CD4-positive, CD25-positive, alpha-beta regulatory T cell (primary cell): ENCODE measurements at places on chromosomes 4 and X. TPM values are rescaled to one million over a fixed set of nuclear protein-coding genes. Genes with fewer than 3 reads are reported as not detected.

- H3K36me3 ChIP-seq = no peaks in the 10 kb centered on the region
- H3K27ac ChIP-seq = no peak overlapping the region
- H3K4me1 ChIP-seq = no peaks in the 10 kb centered on the region
- no peak overlapping the region for H3K4me3 ChIP-seq
- H3K27me3 ChIP-seq = no peaks in the 10 kb centered on the region
Observed at GRCh38 chr4:8101213-8102075, 57.2 kb downstream of the ABLIM2 start.

- H3K4me3 ChIP-seq = no peak overlapping the region
- no peak overlapping the region for H3K27ac ChIP-seq
- H3K27me3 ChIP-seq = no peaks in the 10 kb centered on the region
- no peaks in the 10 kb centered on the region for H3K4me1 ChIP-seq
- no peaks in the 10 kb centered on the region for H3K36me3 ChIP-seq
- DNase-seq = no peak
Observed at GRCh38 chr4:19944251-19944650, 307.5 kb upstream of the SLIT2 start.

MAGEA2B gene
- total RNA-seq = not detected

C4orf36 gene
- total RNA-seq = not detected

- DNase-seq = peak; percentile 63
- H3K27ac ChIP-seq = peak overlapping the region; percentile 81
- no peaks in the 10 kb centered on the region for H3K36me3 ChIP-seq
Observed at GRCh38 chr4:87219632-87220093, 755 bp downstream of the KLHL8 start.

- peaks cover 30% of the 10 kb centered on the region for H3K27me3 ChIP-seq
- no peak for DNase-seq
- no peak overlapping the region for H3K4me3 ChIP-seq
- no peak overlapping the region for H3K27ac ChIP-seq
- no peaks in the 10 kb centered on the region for H3K36me3 ChIP-seq
Observed at GRCh38 chr4:153785910-153786721, 2.8 kb downstream of the SFRP2 start.

DNA sequence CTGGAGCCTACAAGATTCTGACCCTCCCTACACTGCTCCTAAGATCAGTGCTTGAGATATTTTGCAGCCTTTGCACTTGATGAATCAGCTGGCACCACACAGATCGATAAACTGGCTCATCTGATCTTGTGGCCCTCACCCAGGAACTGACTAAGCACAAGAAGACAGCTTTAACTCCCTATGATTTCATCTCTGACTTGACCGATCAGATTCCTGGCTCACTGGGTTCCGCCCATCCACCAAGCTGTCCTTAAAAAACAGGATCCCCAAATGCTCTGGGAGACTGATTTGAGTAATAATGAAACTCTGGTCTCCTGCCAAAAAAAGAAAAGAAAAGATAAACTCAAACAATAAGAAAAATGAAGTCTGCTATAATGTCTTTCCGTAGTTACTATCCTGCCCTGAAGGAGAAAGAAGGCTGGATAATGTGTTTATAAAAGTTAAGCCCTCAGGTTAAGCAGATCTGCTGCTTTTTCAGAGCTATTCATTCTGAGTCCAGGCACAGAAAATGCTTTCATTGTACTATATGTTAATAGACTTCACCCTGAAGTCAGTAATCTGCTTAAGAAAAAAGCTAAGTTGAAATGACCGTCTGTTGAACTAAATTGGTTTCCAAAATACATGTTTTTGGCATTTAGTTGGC, 795.2 kb downstream of the TRIML1 start:
- no peak overlapping the region for H3K4me3 ChIP-seq
- no peaks in the 10 kb centered on the region for H3K36me3 ChIP-seq
- no peak overlapping the region for H3K27ac ChIP-seq
- H3K27me3 ChIP-seq = no peaks in the 10 kb centered on the region

- DNase-seq = no peak
- no peaks in the 10 kb centered on the region for H3K27me3 ChIP-seq
- H3K4me3 ChIP-seq = no peak overlapping the region
- no peaks in the 10 kb centered on the region for H3K4me1 ChIP-seq
Observed at GRCh38 chr4:137430171-137430570, 102.1 kb downstream of the PCDH18 start.

GPR119 gene
- not detected for total RNA-seq

DNA sequence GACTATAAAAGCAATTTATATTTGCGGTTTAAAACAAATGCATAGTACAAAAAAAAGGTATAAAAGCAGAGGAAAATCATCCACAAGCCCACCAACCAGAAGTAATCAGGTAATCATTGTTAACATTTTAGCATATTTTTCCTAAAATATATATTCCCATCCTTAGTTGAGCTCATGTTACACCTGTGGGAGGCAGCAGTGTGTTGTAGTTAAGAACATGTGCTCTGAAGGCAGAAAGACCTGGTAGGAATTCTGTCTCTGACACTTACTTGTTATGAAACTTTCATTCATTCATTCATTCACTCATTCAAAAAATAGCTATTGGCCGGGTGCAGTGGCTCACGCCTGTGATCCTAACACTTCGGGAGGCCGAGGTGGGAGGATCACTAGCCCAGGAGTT, 15.4 kb upstream of the CDKL5 start:
- H3K27ac ChIP-seq = no peak overlapping the region
- H3K27me3 ChIP-seq = no peaks in the 10 kb centered on the region
- H3K4me3 ChIP-seq = no peak overlapping the region
- no peaks in the 10 kb centered on the region for H3K36me3 ChIP-seq
- H3K4me1 ChIP-seq = no peaks in the 10 kb centered on the region

DNA sequence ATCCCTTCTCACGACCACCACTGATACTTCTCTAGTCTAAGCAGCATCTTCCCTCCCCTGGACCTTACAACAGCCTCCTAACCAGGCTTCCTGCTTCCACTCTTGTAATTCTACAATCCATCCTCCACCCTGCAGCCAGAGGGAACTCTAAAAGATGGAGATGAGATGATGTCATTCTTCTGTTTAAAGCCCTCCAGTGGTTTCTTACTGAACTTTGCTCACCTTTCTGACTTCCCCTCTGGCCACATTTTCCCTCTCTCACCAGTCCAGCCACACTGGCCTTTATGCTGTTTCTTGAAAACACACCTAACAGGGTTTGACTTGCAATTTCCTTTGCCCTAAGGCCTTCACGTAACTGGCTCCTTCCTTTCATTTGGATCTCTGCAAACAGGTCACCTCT, 191.4 kb upstream of the NHS start:
- DNase-seq = no peak
- no peaks in the 10 kb centered on the region for H3K36me3 ChIP-seq
- no peaks in the 10 kb centered on the region for H3K4me1 ChIP-seq
- H3K27ac ChIP-seq = no peak overlapping the region

OPRPN gene
- total RNA-seq = not detected

DNA sequence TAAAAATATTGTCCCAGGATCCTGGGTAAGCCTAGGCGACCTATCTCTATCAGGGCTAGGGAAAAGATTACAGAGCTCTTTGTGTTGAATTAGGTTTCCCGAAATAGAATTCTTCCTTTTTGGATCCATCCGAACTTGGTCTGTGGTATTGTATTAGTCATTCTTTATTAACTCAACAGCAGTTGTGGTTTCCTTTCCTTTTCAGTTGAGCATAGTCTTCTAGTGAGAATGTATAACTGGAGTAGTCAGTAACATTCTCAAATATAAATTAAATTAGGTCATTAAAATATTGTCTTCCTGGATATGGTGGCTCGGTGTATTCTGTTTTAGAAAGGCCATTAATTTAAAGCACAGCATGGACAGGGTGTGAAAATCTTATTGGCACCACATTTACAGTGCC, 520.4 kb downstream of the NLGN4X start:
- no peak overlapping the region for H3K4me3 ChIP-seq
- H3K4me1 ChIP-seq = no peaks in the 10 kb centered on the region
- no peak for DNase-seq
- H3K27ac ChIP-seq = no peak overlapping the region
- H3K27me3 ChIP-seq = no peaks in the 10 kb centered on the region

GRCh38 chr4:184422378-184422777, 52.0 kb downstream of the IRF2 start:
- no peaks in the 10 kb centered on the region for H3K27me3 ChIP-seq
- peak overlapping the region; percentile 65 for H3K27ac ChIP-seq
- H3K36me3 ChIP-seq = peaks cover 47% of the 10 kb centered on the region

DNA sequence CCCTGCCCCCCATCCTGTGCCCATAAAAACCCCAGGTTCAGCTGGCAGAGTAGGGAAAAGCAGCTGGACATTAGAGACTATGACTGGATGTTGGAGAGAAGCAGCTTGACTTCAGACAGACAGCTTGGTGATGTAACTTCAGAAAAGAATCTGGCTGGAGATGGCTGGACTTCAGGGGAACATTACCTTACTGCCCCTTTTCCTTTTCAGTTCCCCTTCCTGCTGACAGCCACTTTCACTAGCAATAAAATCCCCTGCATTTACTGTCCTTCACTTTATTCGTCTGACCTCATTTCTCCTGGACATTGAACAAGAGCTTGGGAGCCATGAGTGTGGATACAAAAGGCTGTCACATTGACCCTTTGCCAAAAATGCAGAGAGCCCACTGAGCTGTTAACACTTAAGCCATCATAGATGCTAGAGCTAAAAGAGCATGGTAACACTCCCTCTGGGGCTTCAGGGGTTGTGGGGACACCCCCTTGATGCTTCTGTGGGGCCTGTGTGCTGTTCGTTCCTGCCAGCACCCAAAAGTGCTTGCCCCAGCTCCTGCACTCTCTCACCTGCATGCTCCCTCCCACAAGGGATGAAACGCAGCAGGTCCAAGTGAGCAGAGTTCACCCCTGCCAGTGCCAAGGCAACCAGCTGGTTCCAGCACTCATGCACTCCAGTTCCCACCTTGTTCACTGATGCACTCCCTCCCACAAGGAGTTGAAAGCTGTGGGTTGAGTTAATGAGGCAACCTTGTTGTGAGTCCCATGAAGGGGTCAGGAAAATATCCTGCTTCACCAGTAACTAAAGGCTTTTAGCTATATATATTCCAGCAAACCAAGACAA, 263.8 kb upstream of the NDST3 start:
- no peak for DNase-seq
- H3K4me1 ChIP-seq = no peaks in the 10 kb centered on the region
- no peaks in the 10 kb centered on the region for H3K27me3 ChIP-seq
- H3K4me3 ChIP-seq = no peak overlapping the region

DNA sequence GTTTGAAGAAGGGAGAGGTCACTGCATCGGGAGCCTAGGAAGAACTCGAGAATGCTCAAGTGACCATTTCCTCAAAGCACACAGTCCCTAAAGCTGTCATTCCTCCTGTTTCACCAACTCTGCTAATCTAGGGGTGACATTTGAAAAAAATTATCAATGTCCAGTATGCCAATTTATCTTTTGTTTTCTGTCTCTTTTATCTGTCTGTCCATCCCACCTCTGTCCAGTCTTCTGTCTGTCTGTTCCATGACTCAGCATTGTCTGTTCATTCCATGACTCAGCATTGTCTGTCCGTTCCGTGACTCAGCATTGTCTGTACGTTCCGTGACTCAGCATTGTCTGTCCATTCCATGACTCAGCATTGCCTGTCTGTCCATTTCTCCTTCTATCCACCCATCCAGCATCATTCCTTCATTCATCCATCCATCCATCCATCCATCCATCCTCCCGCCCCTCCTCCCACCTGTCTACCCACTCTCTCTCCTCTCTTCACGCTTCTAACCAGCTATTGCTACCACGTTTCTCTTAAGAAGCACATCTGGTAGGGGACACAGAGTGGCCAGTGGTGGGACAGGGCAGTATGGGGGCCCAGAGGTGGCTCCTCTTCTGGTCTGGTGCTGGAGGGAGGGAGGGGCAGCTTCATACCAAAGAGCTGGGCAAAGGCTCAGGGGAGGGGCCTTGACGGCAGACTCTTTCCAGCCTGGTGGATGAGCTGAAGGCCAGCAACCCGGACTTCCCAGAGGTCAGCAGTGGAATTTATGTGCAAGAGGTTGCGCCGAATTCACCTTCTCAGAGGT, 34.1 kb downstream of the HTRA3 start:
- H3K4me1 ChIP-seq = no peaks in the 10 kb centered on the region
- no peaks in the 10 kb centered on the region for H3K36me3 ChIP-seq
- DNase-seq = no peak

DNA sequence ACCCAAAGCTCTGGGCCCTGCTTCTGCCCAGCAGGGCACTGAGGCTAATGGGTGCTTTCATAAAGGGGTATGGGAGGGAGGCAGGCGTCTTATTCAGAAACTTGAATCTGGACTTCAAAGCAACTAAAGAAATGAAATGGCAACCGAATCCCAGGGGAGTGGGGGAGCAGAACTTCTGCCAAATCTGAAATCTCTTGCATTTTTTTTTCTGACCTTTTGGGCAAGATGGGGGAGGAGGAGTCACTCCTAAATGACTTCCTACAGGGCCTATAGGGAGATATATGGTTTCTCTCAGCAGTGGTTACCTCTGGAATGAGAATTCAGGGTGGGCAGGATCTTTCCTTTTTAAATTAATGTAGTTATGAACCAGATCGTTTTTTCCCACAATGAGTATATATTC, 30.6 kb upstream of the KIAA1210 start:
- no peak for DNase-seq
- no peaks in the 10 kb centered on the region for H3K4me1 ChIP-seq
- H3K27ac ChIP-seq = no peak overlapping the region
- no peaks in the 10 kb centered on the region for H3K27me3 ChIP-seq

DNA sequence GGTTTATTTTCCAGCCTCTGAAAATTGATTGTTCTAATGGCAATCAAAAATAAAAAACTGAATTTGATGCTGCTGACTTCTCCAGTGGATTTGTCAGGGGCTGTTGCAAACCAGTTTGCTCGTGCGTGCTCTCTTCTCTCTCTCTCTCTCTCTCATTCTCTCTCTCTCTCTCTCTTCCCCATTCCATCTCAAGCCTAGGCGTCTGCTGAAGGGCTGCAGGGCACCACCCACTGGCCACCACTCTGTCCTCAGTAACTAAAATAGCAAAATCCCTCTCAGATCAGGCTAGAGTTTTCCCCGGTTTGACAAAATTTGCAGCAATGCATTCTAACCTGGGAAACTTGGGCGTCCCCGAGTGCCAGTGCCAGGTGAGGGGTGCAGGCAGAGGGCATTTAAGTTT, 19.4 kb downstream of the NKX6-1 start:
- no peak overlapping the region for H3K4me3 ChIP-seq
- DNase-seq = no peak
- no peaks in the 10 kb centered on the region for H3K36me3 ChIP-seq
- no peak overlapping the region for H3K27ac ChIP-seq

DNA sequence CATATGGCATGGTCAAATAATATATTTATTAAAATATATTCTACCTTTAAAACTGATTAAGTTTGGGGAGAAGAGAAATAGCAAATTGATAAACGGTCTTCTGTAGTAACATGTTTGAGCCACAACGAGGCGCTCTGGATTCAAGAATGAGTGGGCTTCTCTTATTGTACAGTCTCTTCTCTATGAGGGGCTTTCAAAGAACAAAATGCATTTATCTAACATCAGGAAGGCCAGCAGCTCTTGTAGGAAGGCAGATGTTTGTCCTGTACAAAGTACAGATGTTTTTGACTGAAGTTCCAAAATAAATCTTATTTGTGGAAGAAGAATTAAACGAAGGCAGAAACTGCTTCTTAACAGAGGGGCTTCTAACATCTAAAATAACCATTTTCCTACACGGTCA, 153.6 kb downstream of the RASL11B start:
- H3K27ac ChIP-seq = no peak overlapping the region
- no peak for DNase-seq
- H3K27me3 ChIP-seq = no peaks in the 10 kb centered on the region
